Kidney epithelial cell (primary cell): ENCODE measurements at places on chromosomes 1 and 21. TPM values are rescaled to one million over a fixed set of nuclear protein-coding genes. Genes with fewer than 3 reads are reported as not detected.

Gene GPR61
- not detected in 2 replicates for total RNA-seq

Gene FCRLB
- 1.1 and 2.6 TPM in 2 replicates for total RNA-seq

Gene MAB21L3
- 0.21 and 0.27 TPM in 2 replicates for total RNA-seq

Gene FCN3
- 0.14 TPM in 1 of 2 replicates, not detected in the other for total RNA-seq

Gene B3GALT2
- total RNA-seq, result not detected in 2 replicates

Gene TBX19
- 2.9 and 4.7 TPM in 2 replicates for total RNA-seq

Gene CYP2J2
- total RNA-seq, result 1.9 and 3.3 TPM in 2 replicates

Gene LRRC71
- not detected in 2 replicates for total RNA-seq
